Transverse colon (tissue), 4 donors: ENCODE measurements at places on chromosomes 6 and 20.

GRCh38 chr6:79665725-79666551 is 34.8 kb downstream of the SH3BGRL2 start:
- H3K4me1 ChIP-seq = peaks cover 41% of the 10 kb centered on the region
- H3K27me3 ChIP-seq = no peaks in the 10 kb centered on the region
- DNase-seq = no peak
- no peaks in the 10 kb centered on the region for H3K36me3 ChIP-seq
- H3K4me3 ChIP-seq = no peak overlapping the region

GRCh38 chr6:166497087-166497899 is 89.2 kb downstream of the RAMACL start:
- H3K27ac ChIP-seq = no peak overlapping the region
- no peaks in the 10 kb centered on the region for H3K4me1 ChIP-seq
- H3K4me3 ChIP-seq = no peak overlapping the region
- no peaks in the 10 kb centered on the region for H3K27me3 ChIP-seq
- no peak for DNase-seq

DNA sequence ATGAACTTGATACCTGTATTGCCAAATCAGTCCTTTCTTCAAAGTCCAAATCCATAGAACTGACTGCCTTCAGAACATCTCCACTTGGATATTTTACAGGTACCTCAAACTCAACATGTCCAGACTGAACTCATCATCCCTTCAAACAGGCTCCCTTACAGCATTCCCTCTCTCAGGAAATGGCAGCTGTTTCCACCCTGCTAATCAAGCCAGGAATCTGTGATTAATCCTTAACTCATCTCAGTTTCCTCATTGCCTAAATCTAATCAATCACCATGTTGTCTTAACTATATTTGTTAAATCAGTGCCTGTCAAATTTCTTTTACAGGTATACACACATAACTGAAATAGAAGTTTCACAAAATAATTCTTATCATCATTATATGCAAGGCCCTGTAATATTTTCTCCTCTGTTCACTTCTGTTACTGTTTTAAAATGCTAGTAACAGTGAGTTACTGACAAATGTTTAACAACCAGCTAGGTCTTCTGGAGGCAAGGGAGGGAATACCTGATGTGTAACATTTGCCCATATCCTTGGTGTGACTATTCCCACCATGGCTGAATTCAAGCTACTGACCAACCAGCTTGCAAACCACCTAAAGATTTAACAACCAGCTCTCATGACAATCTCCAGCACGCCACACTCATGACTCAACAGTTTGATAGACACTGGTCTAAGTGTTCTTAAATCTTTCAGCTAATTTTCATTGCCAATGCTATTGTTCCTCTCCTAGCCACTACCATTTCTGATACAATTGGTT is 124.9 kb downstream of the ADAT2 start:
- H3K27me3 ChIP-seq = no peaks in the 10 kb centered on the region
- no peak overlapping the region for H3K4me3 ChIP-seq
- H3K36me3 ChIP-seq = no peaks in the 10 kb centered on the region
- DNase-seq = no peak
- no peak overlapping the region for H3K27ac ChIP-seq

GRCh38 chr6:2477666-2478065 is 232.3 kb upstream of the GMDS start:
- no peak overlapping the region for H3K27ac ChIP-seq
- no peaks in the 10 kb centered on the region for H3K36me3 ChIP-seq
- H3K27me3 ChIP-seq = no peaks in the 10 kb centered on the region
- no peak for DNase-seq
- no peak overlapping the region for H3K4me3 ChIP-seq

GRCh38 chr6:41583565-41583964 is 37.4 kb downstream of the FOXP4 start:
- no peak for DNase-seq
- no peak overlapping the region for H3K4me3 ChIP-seq
- H3K4me1 ChIP-seq = peaks cover 7% of the 10 kb centered on the region
- H3K36me3 ChIP-seq = no peaks in the 10 kb centered on the region
- no peak overlapping the region for H3K27ac ChIP-seq
